ENCODE measurements at places on chromosomes 6 and 20. TPM values are rescaled to one million over a fixed set of nuclear protein-coding genes. Genes with fewer than 3 reads are reported as not detected.

- no peak for DNase-seq
Measured at GRCh38 chr20:53411891-53412290, 181.7 kb downstream of the ZNF217 start.

DNA sequence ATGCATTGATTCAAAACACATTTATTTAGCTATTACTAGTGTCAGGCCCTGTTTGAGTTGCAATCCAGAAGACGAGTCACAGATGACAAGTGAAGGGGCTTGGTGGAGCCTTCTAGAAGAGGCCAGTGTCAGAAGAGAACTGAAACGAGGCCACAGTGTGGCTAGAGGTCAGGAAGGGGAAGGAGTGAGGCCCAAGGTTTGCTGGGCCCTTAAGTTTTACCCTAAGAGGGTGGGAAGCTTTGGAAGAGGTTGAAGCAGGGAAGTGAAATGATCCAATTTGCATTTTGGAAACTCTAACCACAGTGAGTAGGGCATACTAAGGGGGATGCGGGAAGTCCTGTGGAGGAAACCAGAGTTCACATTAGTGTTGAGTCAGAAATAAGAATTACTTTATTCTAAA, 25.0 kb downstream of the TTK start:
- no peak for DNase-seq

- no peak for DNase-seq
Measured at GRCh38 chr6:79599725-79600259, 31.3 kb upstream of the SH3BGRL2 start.

- DNase-seq = no peak
Measured at GRCh38 chr6:6612308-6612707, 23.8 kb downstream of the LY86 start.

DNA sequence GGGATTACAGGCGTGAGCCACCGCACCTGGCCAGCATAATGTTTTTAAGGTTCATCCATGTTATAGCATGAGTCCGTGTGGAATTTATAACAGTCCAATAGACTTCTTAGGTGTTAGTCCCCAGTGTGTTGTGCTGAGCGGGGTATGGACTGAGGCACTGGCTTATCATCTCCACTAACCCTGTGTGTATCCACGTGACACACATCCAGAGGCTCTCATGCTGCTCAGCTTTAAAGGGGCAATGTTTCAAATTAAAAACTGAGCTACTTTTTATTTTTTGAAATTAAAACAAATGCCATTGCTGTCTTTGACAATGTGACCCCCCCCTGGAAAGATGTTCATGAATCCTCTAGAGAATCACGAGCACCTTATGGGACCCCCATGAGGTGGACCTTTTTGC, 54.3 kb upstream of the TRERF1 start:
- DNase-seq = no peak

DNA sequence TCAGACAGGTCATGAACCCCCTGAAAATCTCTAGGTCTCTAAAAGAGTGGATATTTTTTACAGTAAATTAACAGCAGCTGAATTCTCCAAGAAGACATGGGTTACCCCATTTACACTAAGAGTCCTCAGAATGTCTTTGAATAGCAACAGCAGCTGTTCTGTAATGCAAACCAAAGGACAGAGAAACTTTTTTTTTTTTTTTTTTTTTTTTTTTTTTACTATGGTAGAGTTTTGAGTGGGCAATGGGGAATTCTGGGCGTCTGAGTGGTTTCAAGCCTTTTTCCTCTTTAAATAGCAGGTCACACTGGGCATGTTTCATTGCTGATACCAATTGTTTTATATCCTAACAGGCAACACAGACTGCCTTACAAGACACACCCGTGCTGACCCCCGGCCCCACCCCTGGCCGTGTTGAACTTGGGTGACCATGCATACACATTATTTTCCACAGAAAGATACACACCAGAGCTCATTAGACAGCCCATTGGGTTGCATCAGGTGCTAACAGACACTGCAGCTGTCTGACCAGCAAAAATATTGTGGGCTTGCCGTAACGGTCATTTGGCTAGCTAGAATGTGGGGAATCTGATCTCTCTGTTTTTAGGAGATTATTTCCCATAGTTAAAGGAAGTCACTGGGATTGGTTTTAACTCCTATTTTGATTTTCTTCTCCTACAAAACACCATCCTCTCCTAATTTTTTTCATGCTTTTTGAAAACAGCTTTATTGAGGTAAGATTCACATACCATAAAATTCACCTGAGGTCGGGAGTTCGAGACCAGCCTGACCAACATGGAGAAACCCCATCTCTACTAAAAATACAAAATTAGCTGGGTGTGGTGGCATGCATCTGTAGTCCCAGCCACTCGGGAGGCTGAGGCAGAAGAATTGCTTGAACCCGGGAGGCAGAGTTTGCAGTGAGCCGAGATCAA, 26.7 kb upstream of the IRF4 start:
- DNase-seq = no peak

GRCh38 chr20:10848810-10849370, 175.1 kb upstream of the JAG1 start:
- DNase-seq = peak; percentile 61

GRCh38 chr20:59518881-59519706, 85.2 kb upstream of the PHACTR3 start:
- no peak for DNase-seq

DNA sequence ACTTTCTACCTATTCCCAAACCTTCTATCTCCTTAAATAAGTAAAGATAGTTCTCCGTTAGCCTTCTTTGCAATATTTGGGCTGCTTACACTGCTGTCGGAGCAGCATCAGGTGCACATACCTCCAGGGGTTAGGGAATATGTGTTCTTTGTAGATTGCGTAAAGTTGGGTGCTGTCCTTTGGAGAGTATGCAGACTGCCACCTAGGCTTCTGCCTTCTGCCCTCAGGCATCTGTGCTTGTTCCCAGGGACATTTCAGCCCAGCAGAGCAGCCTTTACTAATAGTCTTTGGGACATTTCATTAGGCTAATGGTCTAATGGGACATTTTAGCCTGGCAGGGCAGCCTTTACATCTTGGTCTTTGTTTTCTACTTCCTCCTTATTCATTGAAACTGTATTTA, 260.6 kb downstream of the TPBG start:
- DNase-seq = no peak

DNA sequence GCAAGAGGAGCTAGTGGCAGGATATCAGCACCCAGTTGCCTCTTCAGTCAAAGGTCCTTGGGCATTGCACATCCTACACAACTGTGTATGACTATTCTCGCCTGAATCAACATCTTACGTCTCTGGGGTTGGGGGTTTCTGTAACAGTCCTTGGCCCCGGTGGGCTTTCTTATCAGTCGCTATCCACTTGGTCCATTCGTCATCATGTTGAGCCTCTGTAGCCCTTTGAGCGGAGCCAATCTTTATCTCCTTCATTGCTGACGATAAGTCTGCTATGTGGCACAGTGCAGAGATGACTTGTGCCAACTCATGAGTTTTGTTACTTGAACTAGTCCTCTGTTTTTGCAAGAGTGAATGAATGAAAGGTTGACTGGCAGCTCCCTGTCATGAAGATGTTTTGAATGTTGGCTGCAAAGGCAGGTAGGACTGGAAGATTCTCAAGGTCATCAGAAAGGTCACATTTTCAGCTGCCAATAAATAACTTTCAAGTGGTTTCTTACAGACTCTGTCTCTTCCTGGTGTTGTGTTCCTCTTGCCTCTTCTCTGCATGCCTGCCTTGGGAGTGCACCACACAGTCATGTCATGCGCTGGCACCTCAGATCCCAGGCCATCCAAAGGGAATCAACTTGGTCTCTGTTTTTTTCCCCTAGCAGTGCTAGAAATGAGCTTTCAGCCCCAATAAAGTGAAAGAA, 238.9 kb downstream of the SLC24A3 start:
- DNase-seq = no peak

DNA sequence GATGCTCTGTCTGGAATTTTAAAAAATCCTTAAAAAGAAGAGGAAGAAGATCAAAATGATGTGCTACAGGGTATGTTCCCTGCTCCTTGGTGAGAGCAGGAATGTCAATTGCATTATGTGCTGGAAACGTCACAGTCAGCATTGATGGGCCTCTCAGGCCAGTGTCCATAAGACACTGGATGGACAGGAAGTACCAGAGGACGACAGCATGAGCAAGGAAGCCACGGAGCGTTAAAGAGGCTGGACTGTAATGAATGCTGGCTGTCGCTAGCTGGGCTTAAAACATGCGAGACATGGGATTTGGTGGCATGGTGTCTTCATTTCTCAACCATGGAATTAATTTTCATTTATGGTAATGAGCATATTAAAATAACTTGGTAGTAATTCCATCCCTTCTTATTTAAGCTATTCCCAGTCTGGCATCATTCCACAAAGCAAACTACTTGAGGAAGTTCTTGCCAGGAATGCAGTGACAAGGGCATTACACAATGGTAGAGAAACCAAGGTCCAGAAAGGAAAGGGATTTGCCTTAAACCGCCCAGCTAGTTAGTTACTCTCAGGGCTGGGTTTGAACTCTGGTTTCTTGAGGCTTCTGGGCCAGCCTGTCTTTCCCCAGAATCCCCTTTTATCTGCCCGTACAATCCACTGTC, 166.6 kb upstream of the SOX4 start:
- DNase-seq = no peak

DNA sequence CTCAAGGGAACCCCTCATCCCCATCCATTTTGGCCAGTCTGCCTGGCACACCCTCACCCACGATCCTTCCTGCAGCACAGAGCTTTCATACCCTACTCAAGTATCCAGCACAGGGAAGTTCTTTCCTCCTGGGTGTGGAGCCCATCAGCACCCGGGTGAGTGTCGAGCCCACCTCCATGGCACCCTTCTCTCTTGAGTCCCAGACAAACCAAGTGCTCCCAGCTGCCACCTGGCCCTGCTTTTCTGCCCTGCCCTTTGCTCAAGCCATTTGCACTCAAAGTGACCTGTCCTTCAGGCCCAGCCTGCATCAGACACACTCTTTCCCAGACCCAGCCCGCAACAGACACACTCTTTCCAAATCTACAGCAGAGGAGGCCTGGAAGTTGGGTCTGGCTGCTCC, 257.2 kb downstream of the DLL1 start:
- DNase-seq = peak; percentile 51

DNA sequence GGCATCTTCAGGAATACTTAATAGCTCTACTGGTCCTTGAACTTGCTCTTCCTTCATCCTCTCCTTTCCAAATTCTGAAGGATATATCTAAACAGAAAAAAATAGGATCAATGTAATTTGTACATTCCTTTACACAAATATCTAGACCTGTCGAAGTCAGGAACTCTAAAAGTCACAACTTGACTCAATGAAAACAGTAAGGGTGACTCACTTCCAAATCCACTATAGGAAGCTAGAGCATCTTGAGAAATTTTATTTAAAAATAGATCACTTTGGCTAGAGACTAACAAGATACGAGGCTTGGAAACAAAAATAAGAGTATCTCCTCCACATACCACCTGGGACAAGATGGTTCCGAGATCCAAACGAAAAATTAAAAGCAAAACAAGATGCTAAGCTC, 12.2 kb downstream of the ESF1 start:
- DNase-seq = no peak

GRCh38 chr6:141587482-141588266, 545.1 kb upstream of the GJE1 start:
- no peak for DNase-seq

DNA sequence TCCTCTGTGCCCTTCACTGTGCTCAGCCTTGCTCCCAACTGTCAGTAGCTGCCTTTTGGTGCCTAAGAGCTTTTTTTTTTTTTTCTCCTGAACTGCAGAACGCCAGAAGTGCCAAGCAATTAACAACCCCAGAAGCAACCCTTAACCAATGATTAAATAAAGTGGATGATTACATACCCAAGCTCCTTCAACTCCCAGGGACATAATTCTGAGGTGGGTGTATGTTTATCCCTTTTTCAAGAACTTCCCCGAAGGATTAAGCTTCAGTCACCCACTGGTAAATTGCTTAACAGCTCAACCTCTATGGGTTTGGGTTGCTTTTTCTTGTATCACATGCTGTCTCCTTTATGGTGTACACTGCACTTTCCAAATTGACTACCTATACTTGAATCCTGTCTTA, 41.1 kb downstream of the KLHL31 start:
- DNase-seq = no peak

GRCh38 chr20:59825944-59826759, 107.3 kb downstream of the SYCP2 start:
- DNase-seq = peak; percentile 53

GRCh38 chr6:137155830-137156229, 17.6 kb downstream of the IL22RA2 start:
- DNase-seq = no peak

GRCh38 chr6:139600343-139600742, 225.9 kb upstream of the CITED2 start:
- DNase-seq = no peak

DNA sequence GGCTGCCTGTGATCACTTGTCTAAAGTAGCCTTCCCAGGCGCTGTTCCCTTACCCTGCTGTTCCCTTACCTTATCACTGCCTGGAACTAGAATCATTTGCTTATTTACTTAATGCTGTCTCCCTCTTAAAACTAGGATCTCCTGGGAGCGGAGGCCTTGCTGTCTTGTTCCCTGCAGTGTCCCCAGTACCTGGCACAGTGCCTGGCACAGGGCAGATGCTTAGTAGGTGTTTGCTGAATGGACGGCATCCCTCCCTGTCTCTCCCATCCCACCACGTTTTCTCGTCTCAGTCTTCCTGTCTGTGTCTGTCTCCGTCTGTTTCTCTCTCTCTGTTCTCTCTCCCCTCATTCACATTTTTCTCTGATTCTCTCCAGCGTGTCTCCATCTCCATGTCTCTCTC, 99.9 kb upstream of the MYL9 start:
- DNase-seq = no peak

DNA sequence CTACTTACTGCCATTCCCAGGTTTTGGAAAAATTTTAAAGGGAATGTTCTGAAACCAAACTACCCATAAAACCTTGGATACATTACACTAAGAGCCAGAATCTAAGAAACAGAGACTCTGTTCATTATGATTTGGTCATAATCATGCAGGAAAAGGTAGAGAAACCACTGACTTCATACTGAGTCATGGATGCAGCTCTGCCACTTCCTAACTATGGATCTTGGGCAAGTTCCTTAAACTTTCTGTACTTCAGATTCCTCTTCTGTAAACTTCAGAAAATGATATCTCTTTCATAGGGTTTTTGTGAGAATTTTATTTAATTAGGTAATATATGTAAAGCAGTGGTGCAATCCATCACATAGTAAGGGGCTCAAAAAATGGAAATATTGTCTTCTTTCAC, 20.0 kb downstream of the PLA2G7 start:
- DNase-seq = no peak

- no peak for DNase-seq
Measured at GRCh38 chr20:41360831-41361756, 5.5 kb downstream of the EMILIN3 start.

- no peak for DNase-seq
Measured at GRCh38 chr20:53138454-53139262, 166.5 kb downstream of the TSHZ2 start.

GRCh38 chr6:98578016-98578415, 256.4 kb upstream of the POU3F2 start:
- no peak for DNase-seq

NEDD9 gene
- 47.3 TPM for total RNA-seq

DLK2 gene
- 1.3 TPM for total RNA-seq

NR2E1 gene
- not detected for total RNA-seq

FAM209B gene
- total RNA-seq = not detected

HLA-DRA gene
- total RNA-seq = 57.5 TPM

KHDC1L gene
- total RNA-seq = not detected

SLC22A7 gene
- total RNA-seq = not detected

FAM184A gene
- total RNA-seq = 1.3 TPM

RAMACL gene
- 0.20 TPM for total RNA-seq

TEAD3 gene
- total RNA-seq = 37.1 TPM

RGS17 gene
- total RNA-seq = not detected

TPX2 gene
- 2.9 TPM for total RNA-seq

MYT1 gene
- total RNA-seq = not detected

RHAG gene
- total RNA-seq = 2.0 TPM

COL20A1 gene
- not detected for total RNA-seq

MEI4 gene
- 1.4 TPM for total RNA-seq

NKX2-2 gene
- total RNA-seq = not detected
